Left lung (tissue), 14 donors: ENCODE measurements at places on chromosomes 6 and 20. TPM values are rescaled to one million over a fixed set of nuclear protein-coding genes. Genes with fewer than 3 reads are reported as not detected.

DNA sequence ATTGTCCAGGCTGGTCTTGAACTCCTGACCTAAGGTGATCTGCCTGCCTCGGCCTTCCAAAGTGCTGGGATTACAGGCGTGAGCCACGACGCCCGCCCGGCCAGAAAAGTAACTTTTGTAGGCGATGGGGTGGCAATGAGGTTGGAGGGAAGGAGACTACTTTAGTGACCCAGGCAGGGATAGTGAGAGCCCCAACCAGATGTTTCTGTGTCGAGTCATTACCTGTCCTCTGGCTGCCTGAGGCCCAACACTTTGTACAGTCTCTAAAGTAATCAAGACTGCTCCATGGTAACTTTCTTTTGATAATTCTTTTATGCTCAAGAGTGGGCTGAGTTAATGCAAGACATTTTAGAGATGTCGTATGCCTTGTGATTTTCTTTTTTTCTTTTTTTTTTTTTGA lies 6.8 kb downstream of the SASH1 start:
- DNase-seq = no peak

DNA sequence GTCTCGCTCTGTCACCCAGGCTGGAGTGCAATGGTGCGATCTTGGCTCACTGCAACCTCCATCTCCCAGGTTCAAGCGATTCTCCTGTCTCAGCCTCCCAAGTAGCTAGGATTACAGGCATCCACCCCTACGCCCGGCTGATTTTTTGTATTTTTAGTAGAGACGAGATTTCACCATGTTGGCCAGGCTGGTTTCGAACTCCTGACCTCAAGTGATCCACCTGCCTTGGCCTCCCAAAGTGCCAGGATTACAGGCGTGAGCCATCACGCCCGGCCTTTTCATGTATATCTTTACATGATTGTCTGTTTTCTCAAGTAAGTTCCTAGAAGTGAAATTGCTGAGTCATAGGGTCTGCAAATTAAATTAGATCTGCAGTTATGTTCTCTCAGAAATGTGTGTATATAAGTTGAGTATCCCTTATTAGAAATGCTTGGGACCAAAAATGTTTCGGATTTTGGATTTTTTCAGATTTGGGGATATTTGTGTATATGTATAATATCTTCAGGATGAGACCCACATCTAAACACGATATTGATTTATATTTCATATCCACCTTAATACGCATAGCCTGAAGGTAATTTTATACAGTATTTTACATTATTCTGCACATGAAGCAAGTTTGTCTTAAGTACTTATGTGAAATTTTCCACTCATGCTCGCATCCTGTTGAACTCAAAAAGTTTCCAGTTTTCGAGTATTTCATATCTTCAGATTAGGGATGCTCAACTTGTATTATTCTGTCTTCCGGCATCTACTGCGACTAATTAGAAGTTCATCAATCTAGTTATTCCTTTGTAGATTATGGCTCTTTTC lies 40.4 kb downstream of the TAB2 start:
- DNase-seq = no peak

DNA sequence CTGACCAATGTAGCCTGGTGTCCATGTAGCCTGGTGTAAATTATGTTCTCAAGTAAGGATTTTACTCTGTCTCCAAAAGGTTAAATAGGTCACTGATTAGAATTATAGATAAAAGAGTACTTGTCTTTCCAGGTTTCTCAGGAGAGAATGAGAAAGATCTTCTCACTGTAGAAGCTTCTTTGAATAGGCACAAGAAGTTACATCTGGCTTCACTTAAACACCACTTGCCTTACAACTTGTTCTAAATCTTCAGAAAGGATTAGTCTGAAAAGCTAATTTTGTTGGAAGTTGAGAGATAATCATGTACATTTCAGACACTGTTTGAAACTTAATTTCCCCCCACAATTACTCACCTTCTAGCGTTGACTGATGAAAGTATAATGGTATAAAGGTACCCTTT lies 275.3 kb downstream of the FARS2 start:
- DNase-seq = no peak

- no peak for DNase-seq
These were observed 48.7 kb downstream of the PSMG4 start for GRCh38 chr6:3307436-3307835.

- no peak for DNase-seq
These were observed 214.3 kb upstream of the MYLIP start for GRCh38 chr6:15914553-15914952.

GRCh38 chr6:166614589-166614988 lies 12.5 kb downstream of the RPS6KA2 start:
- DNase-seq = no peak

- DNase-seq = no peak
These were observed 299.5 kb downstream of the PRL start for GRCh38 chr6:21997119-21998037.

- DNase-seq = no peak
These were observed 38.0 kb downstream of the TBC1D7 start for GRCh38 chr6:13290335-13290734.

- DNase-seq = no peak
These were observed 29.1 kb upstream of the FBXL4 start for GRCh38 chr6:98976674-98977385.

DNA sequence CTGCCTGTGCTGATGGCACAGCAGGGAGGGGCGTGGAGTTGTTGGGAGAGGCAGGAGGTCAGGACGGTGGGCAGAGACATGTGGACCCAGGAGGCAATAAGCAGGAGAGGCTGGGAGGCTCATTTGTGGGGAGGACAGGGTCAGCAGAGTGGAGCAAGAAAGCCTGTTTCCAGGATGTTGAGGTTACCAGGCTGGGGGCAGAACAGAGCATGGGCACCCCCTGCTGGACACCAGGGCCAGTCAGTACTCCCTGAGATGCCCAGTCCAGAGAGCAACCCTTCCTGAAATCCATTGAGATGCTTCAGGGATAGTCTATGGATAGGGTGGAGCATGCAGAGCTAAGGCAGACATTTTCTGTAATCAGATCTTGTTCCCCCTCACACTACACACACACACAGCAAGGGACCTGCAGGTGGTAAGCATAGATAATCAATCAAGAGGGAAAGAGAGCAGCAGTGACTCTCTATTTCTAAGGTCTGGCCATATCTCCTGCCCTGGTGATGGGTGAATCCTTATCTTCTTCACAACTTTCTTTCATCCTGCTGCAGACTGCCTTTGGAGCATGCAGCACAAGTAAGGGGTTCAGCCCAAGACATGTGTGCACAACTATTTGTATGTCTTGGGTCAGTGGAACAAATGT lies 41.7 kb downstream of the MOCS1 start:
- peak; percentile 68 for DNase-seq

- DNase-seq = no peak
These were observed 78.7 kb downstream of the FOXC1 start for GRCh38 chr6:1688396-1688795.

DNA sequence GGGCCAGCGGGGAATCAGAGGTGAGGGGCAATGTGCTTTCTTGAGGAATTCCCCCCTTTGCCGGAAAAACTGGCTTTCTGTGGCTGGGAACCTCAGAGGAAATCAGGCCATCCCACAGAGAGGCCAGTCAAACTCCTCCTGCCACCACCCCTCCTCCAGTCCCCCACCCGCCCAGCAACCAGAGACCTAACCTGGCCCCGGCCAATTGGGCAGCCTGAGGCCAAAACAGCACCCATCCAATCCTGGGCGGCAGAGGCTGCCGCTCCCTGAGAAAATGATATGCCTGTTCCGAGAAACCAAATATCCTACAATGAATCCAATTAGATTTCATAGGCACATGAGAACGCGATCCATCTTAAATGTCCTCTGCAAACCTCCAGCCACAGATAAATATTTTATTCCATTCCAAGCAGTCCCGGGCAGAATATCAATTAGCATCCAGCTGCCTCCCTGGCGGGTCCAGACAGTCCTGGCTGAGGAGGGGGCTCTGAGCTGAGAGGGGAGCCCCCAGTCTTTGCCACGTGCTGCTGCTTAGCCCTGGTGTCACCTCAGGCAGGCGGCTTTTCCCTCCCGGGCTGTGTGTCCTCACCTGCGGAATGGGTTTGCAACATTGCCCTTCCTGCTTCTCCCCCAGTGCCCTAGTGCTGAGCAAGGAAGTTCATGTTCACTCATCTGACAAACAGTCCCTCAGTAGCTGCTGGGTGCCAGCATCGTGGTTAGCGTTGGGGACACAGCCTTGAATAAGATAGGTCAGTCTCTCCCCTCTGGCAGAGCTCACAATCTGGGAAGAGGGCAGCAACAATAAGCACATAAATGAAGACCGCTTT lies 95.0 kb downstream of the DLGAP4 start:
- DNase-seq = no peak

GRCh38 chr20:46894971-46895905 lies 595 bp downstream of the EYA2 start:
- peak; percentile 72 for DNase-seq

- DNase-seq = no peak
These were observed 303 bp downstream of the MBOAT1 start for GRCh38 chr6:20211941-20212391.

- DNase-seq = no peak
These were observed 148.0 kb downstream of the TTLL2 start for GRCh38 chr6:167472880-167473279.

GRCh38 chr6:143111443-143111842 lies 50.8 kb downstream of the AIG1 start:
- DNase-seq = no peak

SIRPB2 gene
- polyA plus RNA-seq = 2.1 TPM

PPP1R11 gene
- 52.0 TPM for polyA plus RNA-seq

EBF4 gene
- 38.1 TPM for polyA plus RNA-seq

C6orf163 gene
- polyA plus RNA-seq = 6.0 TPM

PGBD1 gene
- 12.4 TPM for polyA plus RNA-seq

OVOL2 gene
- polyA plus RNA-seq = 10.5 TPM

GRIK2 gene
- polyA plus RNA-seq = 0.98 TPM
